ENCODE measurements at places on chromosomes 5 and 9. TPM values are rescaled to one million over a fixed set of nuclear protein-coding genes. Genes with fewer than 3 reads are reported as not detected.
A peak's percentile ranks its signal among the peaks of the same experiment; 100 is the strongest.

DNA sequence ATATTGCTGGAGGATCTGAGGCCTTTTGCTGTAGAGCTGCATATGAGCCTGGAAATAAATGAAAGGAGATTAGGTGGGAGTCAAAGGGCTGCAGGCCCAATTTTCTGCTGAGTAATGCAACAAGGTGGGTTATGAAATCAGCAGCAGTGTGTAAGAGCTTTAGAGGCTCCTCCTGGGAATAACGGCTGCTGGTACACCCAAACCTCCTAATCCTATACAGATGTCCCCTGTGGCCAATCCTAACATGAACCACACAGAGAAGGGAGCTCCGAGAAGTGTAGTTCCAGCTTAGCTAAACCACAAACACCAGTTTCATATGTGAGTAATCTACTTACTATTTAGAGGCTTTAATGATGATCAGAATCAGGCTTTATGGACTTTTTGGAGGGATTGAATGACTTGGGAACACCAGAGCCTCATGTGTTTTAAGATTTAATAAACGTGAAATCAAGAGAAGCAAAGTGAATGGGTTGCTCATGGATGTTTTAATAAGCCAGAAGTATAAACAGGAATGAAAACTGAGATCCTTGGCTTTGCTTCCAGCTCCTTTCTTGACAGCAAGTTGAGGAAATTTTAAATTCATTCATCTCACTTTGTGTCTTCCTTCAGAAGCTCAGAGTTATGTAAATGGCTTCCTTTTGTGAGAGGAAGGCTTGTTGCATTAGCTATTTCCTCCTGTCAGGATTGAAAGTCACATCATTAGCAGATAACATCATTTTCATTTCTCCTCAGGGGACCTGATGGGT lies 437.5 kb downstream of the TMEM232 start:
- DNase-seq = no peak
- H3K4me1 ChIP-seq = peaks cover under 1% of the 10 kb centered on the region
- H3K4me3 ChIP-seq = no peak overlapping the region
- H3K27ac ChIP-seq = no peak overlapping the region

DNA sequence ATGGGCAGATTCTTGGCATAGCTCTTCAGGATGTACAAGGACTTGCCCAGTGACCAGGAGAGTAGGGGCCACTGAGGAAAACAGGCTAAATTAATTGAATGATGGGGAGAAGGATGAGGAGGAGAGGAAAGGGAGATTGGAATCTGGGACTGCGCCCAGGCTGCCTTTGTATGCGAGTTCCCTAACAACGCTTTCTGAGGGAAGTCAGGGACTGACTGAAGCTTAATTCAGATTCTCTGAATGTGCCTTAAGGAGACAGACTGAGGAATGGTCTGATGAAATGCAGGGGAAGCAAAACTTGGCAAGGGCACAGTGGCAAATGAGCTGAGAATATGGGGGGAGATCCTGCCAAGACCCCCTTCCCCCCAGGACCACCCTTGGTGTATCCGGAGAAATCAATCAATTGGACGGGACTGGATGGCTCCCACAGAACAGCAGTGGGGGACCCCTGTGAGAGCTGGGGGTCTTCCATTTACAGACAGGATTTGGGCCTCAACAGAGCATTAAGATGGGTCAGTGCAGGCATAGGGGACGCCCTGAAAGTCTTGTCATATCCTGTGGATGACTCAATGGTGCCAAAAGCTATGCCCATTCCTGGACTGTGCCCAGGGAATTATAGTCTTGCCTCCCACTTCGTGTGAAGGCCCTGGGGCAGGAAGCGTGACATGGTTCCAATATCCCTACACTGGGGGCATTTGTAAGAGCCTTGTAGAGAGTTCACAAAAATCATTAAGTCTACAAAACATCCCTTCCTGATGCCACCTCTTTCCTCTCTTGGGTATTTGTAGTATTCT lies 215.5 kb upstream of the TNC start:
- H3K27ac ChIP-seq = no peak overlapping the region
- H3K36me3 ChIP-seq = no peaks in the 10 kb centered on the region
- no peaks in the 10 kb centered on the region for H3K27me3 ChIP-seq

- peaks cover 14% of the 10 kb centered on the region for H3K27me3 ChIP-seq
- H3K4me3 ChIP-seq = no peak overlapping the region
- no peaks in the 10 kb centered on the region for H3K36me3 ChIP-seq
Measured at GRCh38 chr9:95574176-95574575, 57.4 kb upstream of the PTCH1 start.

GRCh38 chr5:133825631-133826289 lies 142.7 kb downstream of the C5orf15 start:
- H3K27me3 ChIP-seq = no peaks in the 10 kb centered on the region
- no peaks in the 10 kb centered on the region for H3K36me3 ChIP-seq
- H3K27ac ChIP-seq = no peak overlapping the region
- H3K4me1 ChIP-seq = peaks cover 4% of the 10 kb centered on the region
- DNase-seq = peak; percentile 35
- no peak overlapping the region for H3K4me3 ChIP-seq

GRCh38 chr9:29200650-29201049 lies 1627.4 kb upstream of the C9orf72 start:
- H3K4me3 ChIP-seq = no peak overlapping the region
- no peak for DNase-seq
- H3K27ac ChIP-seq = no peak overlapping the region
- no peaks in the 10 kb centered on the region for H3K27me3 ChIP-seq

- H3K4me3 ChIP-seq = no peak overlapping the region
- peaks cover 20% of the 10 kb centered on the region for H3K4me1 ChIP-seq
- DNase-seq = no peak
- H3K27me3 ChIP-seq = peaks cover 9% of the 10 kb centered on the region
Measured at GRCh38 chr9:135215571-135216161, 128.2 kb downstream of the OLFM1 start.

DNA sequence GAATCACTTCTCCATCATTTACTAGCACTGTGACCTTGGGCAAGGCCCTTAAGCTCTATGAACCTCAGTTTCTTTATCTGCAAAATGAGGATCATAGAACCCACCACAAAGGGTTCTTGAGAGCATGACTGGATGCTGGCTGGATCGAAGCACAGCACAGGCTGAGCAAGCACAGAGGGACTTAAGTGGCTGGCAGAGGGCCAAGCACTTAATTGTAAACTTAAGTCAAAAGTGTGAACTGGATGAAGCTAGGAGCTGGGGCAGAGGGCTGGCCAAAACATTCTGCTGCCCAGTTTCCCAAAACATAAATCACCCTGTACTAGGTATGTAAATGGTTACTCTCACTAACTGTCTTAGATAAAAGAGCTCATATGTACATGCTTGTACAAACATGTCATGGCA lies 112.3 kb upstream of the WWC1 start:
- H3K27me3 ChIP-seq = no peaks in the 10 kb centered on the region
- H3K36me3 ChIP-seq = no peaks in the 10 kb centered on the region
- H3K4me1 ChIP-seq = no peaks in the 10 kb centered on the region
- no peak overlapping the region for H3K4me3 ChIP-seq
- no peak for DNase-seq

DNA sequence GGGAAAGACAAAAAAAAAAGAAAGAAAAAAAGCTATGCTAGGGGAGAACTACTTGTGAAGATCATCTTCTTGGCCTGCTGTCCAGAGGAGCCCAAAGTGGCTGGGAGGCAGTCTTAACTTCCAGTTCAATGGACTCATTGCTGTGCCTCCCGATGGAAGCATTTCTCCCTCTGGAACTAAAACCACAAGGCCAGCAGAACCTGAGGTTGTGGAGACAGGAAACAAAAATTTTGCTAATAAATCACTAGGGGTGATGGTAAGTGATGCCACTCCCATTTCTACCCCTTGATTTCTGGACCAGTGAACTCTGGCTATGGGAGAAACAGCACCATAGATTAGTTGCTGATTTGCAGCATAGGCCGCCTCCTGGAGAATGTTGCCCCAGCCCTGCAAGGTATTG lies 123.4 kb upstream of the NFIL3 start:
- H3K4me1 ChIP-seq = no peaks in the 10 kb centered on the region
- no peaks in the 10 kb centered on the region for H3K36me3 ChIP-seq
- H3K4me3 ChIP-seq = no peak overlapping the region

GRCh38 chr5:123440456-123441181 lies 17.4 kb upstream of the CEP120 start:
- no peaks in the 10 kb centered on the region for H3K4me1 ChIP-seq
- H3K4me3 ChIP-seq = no peak overlapping the region
- H3K36me3 ChIP-seq = no peaks in the 10 kb centered on the region
- no peak overlapping the region for H3K27ac ChIP-seq
- H3K27me3 ChIP-seq = no peaks in the 10 kb centered on the region

- H3K27ac ChIP-seq = no peak overlapping the region
- no peaks in the 10 kb centered on the region for H3K36me3 ChIP-seq
- peaks cover 10% of the 10 kb centered on the region for H3K27me3 ChIP-seq
- DNase-seq = no peak
- no peak overlapping the region for H3K4me3 ChIP-seq
Measured at GRCh38 chr9:120711841-120712538, 2.3 kb downstream of the MEGF9 start.

DNA sequence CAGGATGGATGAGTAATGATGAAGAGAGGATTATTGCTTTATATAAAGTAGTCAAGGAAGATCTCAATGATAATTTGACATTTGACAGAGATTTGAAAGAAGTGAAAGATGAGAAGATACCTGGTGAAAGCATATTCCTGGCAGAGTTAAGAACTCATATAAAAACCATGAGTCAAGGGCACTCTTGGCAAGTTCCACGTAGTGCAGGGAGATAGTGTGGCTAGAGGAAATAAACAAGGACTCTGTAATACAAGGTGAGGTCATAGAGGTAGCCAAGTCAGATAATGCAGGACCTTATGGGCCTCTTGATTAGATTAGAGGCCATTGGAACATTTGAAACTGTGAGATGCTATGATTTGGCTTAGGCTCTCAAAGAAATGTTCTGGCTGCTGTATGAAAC lies 72.3 kb downstream of the HCN1 start:
- no peak overlapping the region for H3K4me3 ChIP-seq
- DNase-seq = no peak
- H3K27ac ChIP-seq = no peak overlapping the region

GRCh38 chr5:31021181-31021624 lies 172.3 kb upstream of the CDH6 start:
- no peaks in the 10 kb centered on the region for H3K27me3 ChIP-seq
- H3K4me1 ChIP-seq = no peaks in the 10 kb centered on the region
- no peak overlapping the region for H3K4me3 ChIP-seq
- no peaks in the 10 kb centered on the region for H3K36me3 ChIP-seq

- H3K27ac ChIP-seq = no peak overlapping the region
- H3K27me3 ChIP-seq = no peaks in the 10 kb centered on the region
- no peak overlapping the region for H3K4me3 ChIP-seq
- H3K4me1 ChIP-seq = peaks cover 13% of the 10 kb centered on the region
Measured at GRCh38 chr9:33120620-33121019, 44.1 kb upstream of the SMU1 start.

GRCh38 chr9:121500165-121500478 lies 478 bp upstream of the GGTA1 start:
- peak overlapping the region; percentile 65 for H3K27ac ChIP-seq
- H3K27me3 ChIP-seq = peaks cover 46% of the 10 kb centered on the region
- H3K4me1 ChIP-seq = peaks cover 18% of the 10 kb centered on the region
- H3K36me3 ChIP-seq = no peaks in the 10 kb centered on the region
- H3K4me3 ChIP-seq = peak overlapping the region; percentile 30

DNA sequence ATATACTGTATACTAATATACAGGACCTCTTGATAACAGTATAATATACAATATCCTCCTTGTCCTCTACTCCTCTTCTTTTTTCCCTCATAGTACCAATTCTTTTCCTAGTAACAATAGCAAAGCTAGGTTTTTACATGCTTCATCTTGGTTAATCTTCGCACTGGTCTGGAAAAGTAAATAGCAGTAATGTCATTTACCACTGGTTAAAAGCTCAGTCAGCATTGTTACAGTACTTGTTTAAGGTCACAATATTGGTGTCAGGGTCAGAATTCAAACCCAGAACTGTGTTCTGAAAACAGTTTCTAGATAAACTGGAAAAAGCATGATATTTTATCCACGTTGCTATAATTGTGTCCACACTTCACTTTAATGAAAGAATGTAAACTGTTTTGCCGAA lies 692.4 kb upstream of the CDH6 start:
- no peak overlapping the region for H3K27ac ChIP-seq
- DNase-seq = no peak
- H3K27me3 ChIP-seq = no peaks in the 10 kb centered on the region
- no peak overlapping the region for H3K4me3 ChIP-seq

DNA sequence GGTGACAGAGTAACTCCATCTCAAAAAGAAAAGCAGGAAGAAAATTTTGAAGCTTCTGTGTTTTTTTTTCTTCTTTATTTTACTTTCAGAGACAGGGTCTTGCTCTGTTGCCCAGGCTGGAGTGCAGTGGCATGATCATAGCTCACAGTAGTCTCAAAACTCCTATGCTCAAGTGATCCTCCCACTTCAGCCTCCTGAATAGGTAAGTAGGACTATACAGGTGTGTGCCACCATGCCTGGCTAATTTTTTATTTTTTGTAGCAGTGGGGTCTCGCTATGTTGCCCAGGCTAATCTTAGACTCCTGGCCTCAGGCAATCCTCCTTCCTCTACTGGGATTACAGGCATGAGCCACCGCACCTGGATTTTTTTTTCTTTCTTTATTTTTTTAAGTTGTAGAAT lies 10.1 kb upstream of the C5orf24 start:
- DNase-seq = no peak
- H3K4me1 ChIP-seq = no peaks in the 10 kb centered on the region
- H3K36me3 ChIP-seq = peaks cover 25% of the 10 kb centered on the region
- no peak overlapping the region for H3K27ac ChIP-seq
- no peaks in the 10 kb centered on the region for H3K27me3 ChIP-seq
- H3K4me3 ChIP-seq = no peak overlapping the region

DNA sequence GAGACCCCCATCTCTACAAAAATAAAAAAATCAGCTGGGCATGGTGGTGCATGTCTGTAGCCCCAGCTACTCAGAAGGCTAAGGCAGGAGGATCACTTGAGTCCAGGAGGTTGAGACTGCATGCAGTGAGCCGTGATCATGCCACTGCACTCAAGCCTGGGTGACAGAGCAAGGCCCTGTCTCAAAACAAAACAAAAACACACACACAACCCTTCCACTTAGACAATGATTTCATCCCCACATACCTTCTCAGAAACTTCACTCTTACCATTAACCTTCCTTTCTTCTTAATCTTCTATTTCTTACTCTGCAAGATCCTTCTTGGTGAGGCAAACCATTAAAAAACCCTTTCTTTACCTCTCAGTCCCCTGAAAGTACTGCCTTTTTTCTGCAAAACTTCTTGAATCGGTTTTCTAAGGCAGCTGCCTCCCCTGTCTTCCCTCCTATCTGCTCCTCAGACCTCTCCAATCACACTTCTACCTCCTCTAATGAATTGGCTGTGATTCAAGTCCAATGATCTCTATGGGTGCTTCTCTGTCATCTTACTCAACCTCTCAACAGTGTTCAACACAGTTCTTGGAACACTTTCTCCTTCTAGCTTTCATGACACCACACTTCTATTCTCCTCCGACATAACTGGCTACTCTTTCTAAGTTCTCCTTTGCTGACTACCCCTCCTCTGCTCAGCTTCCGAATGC lies 47.3 kb downstream of the PFDN1 start:
- peaks cover 18% of the 10 kb centered on the region for H3K36me3 ChIP-seq
- H3K27ac ChIP-seq = no peak overlapping the region
- H3K4me3 ChIP-seq = no peak overlapping the region
- no peaks in the 10 kb centered on the region for H3K27me3 ChIP-seq
- H3K4me1 ChIP-seq = peaks cover 3% of the 10 kb centered on the region
- DNase-seq = no peak

- H3K36me3 ChIP-seq = no peaks in the 10 kb centered on the region
- no peak overlapping the region for H3K4me3 ChIP-seq
- no peak overlapping the region for H3K27ac ChIP-seq
Measured at GRCh38 chr5:14579731-14580397, 1.7 kb upstream of the OTULINL start.

FOXI1 gene
- 0.14 TPM for total RNA-seq

TAF11L5 gene
- total RNA-seq = not detected

BHMT2 gene
- 0.05 TPM for total RNA-seq

Data from thymus (tissue), 14 donors.